ENCODE measurements at places on chromosomes 4 and X. TPM values are rescaled to one million over a fixed set of nuclear protein-coding genes. Genes with fewer than 3 reads are reported as not detected.

DNA sequence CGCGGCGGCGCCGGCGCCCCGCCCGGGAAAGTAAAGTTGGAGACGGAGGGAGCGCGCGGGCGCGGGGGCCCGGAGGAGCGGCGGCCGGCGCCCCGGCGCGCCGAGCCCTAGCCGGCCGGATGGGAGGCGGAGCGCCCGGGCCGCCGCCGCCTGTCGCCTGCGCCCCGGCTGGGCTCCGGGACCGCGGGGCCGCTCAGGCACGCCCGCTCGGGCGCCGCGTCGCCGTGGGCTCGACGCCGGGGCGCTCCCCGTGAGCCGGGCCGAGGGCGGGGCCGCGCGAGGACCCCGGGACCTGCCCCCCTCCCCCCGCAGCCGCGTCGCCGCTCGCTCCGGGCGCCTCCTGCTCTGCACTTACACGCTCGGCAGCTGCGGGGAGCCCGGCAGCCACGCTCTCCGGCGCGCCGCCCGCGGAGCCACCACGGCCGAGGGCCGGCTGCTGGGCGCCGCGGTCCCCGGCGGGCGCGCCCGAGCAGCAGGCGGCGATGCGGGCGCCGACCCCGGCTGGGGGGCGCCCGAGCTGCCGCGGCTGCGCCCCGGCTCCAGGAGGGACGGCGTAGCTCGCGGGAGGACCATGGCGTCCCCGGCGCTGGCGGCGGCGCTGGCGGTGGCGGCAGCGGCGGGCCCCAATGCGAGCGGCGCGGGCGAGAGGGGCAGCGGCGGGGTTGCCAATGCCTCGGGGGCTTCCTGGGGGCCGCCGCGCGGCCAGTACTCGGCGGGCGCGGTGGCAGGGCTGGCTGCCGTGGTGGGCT, at the start of gene ADRA2C:
ADRA2C (plus strand) TSS at position 350 of the 749 bp plus-strand sequence; CDS start at position 572, 222 bp downstream.
- no peak for DNase-seq

DNA sequence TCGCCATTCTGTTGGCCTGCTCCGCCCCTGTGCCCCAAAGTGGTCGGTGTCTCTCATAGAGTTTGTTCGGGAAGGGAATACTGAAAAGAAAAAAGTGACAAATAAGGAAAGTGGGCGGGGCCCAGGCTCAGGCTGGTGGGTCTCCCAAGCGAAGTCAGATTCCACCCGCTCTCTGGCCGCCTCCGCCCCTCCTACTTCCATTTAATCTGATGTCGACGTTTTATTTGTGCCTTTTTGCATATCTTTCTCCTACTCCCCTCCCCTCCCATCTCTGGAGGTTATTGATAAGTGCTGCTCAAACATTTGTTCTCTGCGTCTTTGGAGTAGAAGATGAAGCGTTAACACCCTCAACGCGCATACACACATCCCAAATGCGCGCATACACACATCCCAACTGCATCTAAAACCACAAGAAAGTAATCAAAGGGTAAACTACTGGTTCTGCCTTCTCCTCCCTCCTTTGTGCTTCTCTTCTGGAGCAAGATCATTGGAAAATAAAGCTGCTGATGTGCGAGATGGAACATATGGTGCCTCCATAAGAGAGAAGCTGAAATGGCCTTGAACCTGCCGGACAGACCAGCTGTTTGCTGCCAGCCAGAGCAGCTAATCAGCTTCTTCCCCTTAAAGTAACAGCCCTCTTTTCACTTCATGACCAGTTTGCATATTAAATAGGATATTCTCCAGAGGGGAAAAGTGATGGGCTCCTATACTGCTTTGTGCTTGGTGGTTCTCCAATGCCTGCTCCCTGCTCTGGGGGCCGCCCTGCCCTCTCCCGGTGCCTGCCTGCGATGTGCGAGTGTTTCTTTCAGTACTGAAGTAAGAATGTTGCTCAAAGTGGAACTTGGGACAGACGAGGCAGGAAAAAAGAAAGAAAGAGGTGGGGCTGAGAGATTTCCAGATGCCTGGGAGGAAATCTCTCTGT, 3.1 kb downstream of the MAMLD1 start:
- no peak for DNase-seq

DNA sequence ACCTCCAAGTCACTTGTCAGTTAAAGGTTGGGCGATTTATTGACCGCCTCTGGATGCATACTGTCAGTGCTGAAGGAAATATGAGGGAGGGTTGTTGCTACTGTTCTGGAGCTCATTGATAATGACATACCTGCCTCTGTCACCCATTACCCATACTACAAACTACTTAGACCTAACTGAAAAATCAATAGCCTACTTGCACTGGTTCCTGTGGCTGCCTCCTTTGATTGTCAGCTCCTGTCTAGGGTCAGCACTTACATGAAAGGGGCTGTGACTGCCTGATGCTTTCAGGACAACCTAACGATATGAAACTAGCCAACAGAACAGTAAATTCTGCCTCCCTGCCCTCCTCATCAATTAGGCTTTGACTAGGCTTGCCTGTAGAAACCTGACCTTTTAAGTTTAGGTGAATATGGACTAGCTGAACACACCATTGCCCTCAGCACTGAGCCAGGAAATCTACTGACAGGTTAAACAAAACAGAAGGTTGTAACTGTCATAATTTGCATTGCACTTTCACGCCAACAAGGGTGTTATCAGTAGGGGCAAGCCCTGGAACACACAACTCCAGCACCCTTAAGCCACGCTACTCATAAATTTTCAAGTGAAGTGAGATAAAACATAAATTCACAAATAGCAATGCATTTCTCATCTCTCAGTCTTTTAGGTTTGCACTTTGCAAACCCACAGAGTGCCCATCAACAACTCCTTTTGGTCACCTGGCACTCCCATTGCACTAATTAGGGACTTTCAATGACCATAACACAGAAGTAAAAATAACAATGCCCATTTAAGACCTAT, 9.0 kb upstream of the MAB21L2 start:
- DNase-seq, result no peak

- no peak for DNase-seq
Measured at GRCh38 chrX:100411802-100412715, 2.0 kb upstream of the PCDH19 start.

DNA sequence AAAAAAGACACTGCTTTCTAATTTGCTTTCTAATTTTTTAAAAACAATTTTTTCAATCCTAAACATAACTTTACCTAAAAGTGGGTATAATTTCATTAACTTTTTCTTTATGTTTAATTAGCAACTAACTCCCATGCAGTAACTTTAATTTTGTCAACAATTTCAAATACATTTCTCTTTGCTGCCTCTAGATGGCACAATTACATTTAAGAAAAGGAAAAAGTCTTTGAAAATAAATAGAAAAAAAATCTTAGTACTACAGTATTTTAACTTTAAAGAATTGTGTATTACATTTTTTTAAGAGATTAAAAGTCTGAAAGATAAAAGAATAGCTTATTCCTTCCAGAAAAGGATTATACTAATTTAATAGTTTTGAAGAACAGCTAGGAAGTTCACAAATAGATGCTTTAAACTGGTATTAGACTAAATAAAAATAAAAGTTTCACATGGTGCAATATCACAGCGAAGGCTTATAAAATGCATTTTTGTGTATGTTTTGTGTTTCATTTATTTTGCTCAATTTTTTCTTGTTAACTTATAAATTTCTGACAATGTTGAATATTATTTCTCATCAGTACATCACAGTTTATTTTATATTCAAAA, 105.1 kb downstream of the ADGRA3 start:
- DNase-seq, result no peak

DNA sequence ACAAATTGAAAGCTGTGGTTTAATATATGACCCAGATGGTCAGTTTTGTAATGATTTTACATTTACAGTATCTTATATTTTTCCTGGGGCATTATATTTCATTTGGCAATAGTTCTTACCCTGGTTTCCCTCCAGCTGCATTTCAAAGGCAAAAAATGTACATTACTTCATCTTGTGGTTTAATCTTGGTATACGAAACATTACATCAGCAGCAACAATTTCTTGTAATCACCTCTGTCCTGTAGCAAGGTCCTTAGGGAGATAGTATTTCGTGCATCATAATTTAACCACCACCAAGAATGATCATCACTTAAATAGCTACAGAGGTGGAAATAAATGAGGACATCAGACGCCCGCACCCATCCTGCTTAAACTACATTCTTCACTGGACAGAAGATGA, 48.8 kb downstream of the HS6ST2 start:
- DNase-seq, result no peak

DNA sequence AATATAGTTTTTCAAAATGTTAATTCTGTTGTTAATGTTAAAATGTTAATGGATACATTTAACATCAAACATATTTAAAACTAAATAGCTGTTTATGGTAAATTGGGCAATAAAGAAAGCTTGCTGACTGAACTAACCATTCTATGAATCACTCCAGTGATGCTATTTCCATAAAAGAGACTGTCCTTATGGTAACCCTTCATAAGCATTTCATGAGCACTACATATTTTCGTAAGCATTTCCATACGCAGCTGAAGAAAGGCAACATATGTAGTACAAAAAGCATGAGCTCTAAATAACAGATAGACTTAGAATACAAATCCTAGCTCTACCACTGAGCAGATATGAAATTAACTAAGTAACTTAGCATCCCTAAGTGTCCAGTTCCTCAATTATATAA, 188.9 kb downstream of the COL25A1 start:
- DNase-seq, result no peak

Gene EDA2R
- polyA plus RNA-seq, result 0.35 TPM

Gene VCX3B
- not detected for polyA plus RNA-seq

Gene PPARGC1A
- 1.3 TPM for polyA plus RNA-seq

Gene PRSS12
- polyA plus RNA-seq, result 1.7 TPM

Data from urinary bladder (tissue), 4 donors.